ENCODE measurements at places on chromosomes 16 and 17.
A peak's percentile ranks its signal among the peaks of the same experiment; 100 is the strongest.

DNA sequence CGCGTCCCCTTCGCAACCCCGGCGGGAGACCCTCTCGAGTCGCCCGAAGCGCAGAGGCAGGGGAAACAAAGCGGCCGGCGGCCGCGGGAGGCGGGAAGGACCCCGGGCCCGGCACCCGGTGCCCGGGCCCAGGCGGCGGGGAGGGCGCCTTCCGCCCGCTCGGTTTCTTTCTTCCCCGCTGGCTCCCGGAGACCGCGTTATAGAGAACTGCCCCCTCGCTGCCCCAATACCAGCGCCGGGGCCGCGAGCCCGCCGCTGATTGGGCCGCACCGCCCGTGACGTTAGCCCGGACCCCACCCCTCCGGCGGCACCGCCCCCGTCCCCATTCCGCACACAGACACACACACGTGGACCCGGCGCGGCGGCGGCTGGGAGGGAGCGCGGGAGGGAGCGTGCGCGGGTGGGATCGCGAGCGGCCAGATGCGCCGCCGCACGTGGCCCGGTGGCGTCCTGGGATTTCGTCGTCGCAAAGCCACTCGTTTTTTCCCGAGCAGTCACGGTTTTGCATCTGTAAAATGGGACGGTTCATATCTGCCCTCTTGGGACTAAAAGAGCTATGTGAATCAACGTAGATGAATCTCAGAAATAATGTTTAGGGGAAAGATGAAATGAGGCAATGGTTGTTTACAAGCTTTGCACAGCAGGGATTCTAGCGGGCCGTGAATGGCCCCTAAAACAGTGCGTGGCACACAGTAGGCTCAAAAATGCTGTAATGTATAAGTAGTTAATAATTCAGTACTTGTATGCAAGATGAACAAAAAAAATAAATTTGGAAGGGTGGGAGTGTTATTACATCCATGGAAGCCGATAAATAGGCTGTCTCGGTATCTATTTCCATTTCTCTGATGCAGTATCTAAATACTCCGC, at the start of gene EPOP:
EPOP (minus strand) TSS at position 209 of the 867 bp plus-strand sequence. CDS start 462 bp downstream, outside the sequence.
- peak; percentile 89 for DNase-seq

DNA sequence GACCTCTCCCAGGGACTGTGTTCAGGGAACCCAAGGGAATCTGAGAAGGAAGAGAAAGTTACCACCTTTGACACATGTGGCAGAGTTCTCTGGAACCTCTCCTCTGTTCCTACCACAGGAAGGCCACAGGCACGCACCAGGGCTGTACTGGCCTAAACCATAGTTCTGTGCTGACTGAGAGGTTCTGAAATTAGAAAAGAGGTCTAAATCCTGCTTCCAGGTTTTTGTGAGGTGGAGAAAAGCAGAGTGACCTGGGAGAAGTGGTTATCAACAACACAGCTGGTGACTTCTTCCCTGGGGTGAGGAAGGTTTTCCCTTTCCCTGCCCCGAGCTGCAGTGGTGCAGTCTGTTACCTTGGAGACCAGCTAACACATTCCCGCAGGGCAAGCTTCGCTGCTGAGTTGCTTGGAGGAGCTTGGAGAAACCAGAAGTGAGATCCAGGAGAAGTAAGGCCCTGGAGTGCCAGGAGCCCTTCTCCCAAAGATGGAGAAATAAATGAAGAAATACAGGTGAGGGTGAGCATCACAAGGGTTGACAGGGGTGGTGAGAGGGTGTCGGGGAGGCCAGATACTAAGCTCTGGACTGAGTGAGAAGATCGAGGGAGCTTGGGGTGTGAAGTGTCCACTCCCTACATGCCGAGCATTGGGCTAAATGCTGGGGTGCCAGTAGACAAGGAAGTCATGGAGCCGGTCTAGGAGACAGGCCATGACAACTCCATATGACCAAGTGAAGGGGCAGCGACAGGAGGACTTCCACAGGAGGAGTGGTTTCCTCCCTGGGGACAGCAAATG, at the start of gene VWA3A:
VWA3A (plus strand) TSS at position 399 of the 791 bp plus-strand sequence; CDS start at position 496, 97 bp downstream.
- no peak for DNase-seq

DNA sequence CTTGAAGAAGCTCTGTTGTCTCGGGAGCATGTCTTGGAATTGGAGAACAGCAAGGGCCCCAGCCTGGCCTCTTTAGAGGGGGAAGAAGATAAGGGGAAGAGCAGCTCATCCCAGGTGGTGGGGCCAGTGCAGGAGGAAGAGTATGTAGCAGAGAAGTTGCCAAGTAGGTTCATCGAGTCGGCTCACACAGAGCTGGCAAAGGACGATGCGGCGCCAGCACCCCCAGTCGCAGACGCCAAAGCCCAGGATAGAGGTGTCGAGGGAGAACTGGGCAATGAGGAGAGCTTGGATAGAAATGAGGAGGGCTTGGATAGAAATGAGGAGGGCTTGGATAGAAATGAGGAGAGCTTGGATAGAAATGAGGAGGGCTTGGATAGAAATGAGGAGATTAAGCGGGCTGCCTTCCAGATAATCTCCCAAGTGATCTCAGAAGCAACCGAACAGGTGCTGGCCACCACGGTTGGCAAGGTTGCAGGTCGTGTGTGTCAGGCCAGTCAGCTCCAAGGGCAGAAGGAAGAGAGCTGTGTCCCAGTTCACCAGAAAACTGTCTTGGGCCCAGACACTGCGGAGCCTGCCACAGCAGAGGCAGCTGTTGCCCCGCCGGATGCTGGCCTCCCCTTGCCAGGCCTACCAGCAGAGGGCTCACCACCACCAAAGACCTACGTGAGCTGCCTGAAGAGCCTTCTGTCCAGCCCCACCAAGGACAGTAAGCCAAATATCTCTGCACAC, 21.2 kb downstream of the AKAP1 start:
- DNase-seq, result peak; percentile 50

GRCh38 chr17:41545829-41546410, 17.8 kb upstream of the KRT19 start:
- DNase-seq, result no peak

DNA sequence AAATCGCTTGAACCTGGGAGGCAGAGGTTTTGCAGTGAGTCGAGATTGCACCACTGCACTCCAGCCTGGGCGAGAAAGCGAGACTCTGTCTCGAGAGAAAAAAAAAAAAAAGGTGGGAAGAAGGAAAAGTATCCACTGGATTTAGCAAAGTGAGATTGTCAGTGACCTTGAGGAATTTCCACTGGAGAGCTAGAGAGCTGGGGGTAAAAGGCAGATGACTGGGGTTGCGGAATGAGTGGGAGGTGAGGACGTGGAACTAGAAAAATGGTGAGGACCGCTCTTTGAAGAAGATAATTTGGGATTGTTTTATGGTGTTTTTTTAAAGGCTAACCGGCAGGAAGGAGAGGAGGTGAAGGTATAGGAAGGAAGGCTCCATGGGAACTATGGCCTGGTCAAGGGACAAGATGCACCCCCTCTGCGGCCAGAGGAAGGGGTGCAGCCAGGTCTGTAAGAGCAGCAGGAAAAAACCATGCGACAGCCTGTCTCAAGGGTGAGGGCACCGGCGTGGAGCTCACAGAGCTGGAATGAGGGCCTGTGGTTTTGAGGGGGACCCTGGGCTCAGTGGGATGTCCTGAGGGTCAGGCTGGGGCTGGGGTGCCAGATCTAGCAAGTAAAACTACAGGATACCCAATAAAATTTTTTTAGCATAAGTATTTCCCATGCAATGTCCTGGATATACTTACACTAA, 694 bp upstream of the MLST8 start:
- no peak for DNase-seq

DNA sequence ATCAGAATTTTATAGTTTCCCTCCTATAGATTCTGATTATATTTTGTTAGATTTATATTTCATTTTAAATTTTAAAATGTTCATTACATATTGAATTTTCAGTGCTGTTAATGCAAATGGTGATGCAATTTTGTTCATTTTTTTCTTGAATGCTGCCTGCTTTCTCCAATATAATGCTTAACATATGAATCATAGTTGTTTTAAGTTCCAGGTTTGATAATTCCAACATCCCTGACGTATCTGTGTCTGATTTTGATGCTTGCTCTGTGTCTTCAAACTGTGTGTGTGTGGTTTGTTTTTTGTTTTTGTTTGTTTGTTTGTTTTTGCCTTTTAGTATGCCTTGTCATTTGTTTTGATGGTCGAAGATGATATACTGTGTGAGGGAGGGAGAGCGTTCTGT, 134.7 kb upstream of the ELAC2 start:
- no peak for DNase-seq

DNA sequence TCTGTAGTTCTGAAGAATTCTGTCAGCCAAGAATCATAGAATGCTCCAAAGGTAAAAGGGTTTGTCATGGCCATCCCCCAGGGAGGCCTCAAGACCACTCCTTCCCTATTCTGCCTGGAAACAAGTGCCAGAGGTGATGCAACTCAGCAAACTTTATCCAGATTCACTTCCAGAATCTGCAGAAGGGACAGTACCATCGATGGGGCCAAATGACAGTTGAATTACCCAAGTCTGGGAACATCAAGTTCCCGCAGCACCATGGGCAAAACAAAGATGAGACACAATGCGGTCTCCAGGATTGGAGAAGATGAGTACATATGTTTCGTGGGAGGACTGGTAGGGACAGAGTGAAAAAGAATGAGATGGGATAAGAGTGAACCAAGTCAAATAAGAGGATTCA, 13.7 kb upstream of the TAT start:
- no peak for DNase-seq

DNA sequence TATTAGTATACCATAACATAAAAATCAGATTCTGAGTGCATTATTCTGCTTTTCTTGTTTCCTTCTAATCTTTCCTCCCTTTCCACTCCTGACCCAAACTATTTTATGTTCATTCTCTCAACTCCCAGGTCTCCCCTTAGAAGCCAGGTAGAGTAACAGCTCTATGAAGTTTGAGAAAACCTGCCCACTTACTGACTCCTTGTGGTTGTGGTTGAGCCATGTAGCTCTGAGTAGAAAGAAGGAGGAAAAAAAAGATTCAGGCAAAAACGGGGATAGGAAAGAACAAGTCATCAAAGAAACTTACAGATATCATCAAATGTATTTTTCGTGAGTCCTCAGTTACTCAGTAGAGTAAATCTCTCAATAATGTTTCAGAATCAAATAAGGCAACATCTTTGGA, 216.7 kb downstream of the PMP22 start:
- DNase-seq, result no peak

DNA sequence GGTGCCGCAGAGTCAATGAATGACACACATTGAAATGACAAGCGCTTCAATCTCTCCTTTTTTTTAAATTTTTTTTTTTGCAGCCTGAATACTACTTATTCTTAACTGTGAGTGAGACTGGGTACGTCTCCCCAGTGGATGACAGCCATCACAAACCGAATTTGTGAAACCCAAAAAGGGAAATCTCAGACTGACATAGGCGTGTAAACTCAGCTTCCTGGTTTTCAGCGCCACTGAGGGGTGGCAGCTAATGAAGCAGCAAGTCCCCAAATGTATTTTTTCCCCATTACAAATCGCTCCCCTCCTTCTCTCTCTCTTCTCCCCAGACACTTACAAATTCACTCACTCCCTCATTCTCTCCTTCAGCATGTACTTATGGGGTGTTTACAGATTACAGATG, 196.0 kb downstream of the MAF start:
- no peak for DNase-seq

GRCh38 chr16:82753821-82754220, 127.1 kb downstream of the CDH13 start:
- no peak for DNase-seq

- DNase-seq, result no peak
Observed at GRCh38 chr16:85344502-85345128, 232.3 kb upstream of the CIBAR2 start.

- no peak for DNase-seq
Observed at GRCh38 chr17:75881678-75882454, 3.5 kb upstream of the TRIM47 start.

- DNase-seq, result no peak
Observed at GRCh38 chr17:14780097-14780651, 479.3 kb downstream of the HS3ST3B1 start.

- peak; percentile 64 for DNase-seq
Observed at GRCh38 chr17:77208217-77208808, 67.5 kb downstream of the SEC14L1 start.

DNA sequence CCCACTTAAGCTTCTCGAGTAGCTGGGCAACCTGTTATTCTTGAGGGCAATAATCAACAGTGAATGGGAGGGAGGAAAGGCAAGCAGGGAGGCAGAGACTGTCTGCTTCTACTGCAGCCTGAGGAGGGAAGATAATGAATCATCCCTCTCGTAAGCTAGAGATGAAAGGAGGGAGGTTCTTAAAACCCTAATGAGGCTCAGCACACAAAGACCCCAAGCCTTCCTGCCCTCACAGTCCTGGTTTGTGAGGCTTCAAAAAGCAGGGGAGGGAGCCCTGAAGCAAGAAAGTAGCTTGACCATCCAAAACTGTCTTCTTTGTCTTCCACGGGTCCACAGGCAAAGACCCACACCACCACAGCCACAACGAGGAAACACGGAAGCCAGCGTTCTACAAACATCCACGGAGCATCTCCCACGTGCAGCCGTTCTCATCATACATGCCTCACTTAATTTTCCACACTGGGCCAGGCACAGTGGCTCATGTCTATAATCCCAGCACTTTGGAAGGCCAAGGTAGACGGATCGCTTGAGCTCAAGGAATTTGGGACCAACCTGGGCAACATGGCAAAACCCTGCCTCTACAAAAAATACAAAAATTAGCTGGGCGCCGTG, 1.8 kb downstream of the PIK3R5 start:
- no peak for DNase-seq

DNA sequence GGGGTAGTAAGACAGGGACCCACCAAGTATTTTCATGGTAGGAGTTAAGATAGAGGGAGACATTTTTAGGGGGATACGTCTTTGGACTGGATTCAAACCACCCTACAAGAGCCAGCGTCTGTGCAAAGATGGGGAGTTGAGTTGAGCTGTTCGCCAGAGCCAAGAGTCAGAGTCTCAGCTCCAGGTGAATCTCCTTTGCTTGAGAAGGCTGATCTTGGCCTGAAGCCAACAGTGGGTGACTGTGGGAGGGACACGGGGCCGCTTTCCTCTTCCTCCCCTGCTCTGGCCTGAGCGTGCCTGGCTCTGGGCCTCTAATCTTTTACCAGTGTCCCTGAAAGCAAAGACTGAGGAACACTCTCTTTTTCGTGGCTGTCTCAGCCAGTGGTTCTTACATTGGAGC, 5.4 kb downstream of the TLE7 start:
- no peak for DNase-seq

GRCh38 chr17:59508999-59509625, 56.3 kb upstream of the DHX40 start:
- DNase-seq, result peak; percentile 44

DNA sequence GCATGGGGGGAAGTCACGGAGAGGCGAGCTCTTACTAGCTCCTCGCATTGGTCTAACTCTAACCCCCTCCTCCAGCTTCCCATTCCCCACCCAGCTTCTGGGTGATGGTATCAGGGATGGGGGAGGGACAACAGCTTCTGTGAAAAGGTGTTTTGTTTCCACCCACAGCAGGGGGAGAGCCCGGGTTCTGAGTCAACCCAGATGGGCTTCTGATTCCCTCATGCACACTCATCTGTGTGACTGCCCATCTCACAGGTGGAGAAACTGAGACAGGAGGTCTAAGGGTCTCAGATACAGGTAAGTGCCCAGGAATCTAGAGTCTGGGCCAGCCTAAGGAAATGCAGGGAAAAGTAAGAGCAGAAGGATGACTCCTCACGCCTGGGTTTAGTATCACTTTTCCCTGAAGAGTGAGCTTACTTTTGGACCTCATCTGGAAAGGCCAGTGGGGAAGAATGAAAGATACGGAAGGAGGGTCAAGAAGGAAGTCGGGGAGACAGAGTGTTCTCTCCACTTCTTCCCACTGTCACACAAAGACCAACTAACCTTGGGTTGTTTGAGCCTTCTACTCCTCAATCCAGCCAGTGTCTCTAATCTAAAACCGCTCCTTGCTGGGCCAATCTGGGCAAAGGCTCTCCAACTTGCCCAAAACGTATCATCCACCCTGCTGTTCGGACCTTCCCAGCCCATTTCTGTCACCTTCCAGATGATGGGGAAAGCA, 3.1 kb upstream of the TLCD2 start:
- no peak for DNase-seq

- DNase-seq, result no peak
Observed at GRCh38 chr16:57324749-57325148, 33.8 kb upstream of the CCL22 start.

Data from femur (tissue), 1 donor.